Inflammatory macrophage (primary cell): ENCODE measurements at places on chromosomes 2 and 18.

GRCh38 chr2:148021886-148022285 is 995 bp downstream of the MBD5 start:
- no peak for DNase-seq

- DNase-seq: no peak
Measured at GRCh38 chr2:179856205-179856604, 5.2 kb downstream of the ZNF385B start.

GRCh38 chr18:48160622-48161021 is 230.2 kb upstream of the SMAD2 start:
- DNase-seq: no peak

DNA sequence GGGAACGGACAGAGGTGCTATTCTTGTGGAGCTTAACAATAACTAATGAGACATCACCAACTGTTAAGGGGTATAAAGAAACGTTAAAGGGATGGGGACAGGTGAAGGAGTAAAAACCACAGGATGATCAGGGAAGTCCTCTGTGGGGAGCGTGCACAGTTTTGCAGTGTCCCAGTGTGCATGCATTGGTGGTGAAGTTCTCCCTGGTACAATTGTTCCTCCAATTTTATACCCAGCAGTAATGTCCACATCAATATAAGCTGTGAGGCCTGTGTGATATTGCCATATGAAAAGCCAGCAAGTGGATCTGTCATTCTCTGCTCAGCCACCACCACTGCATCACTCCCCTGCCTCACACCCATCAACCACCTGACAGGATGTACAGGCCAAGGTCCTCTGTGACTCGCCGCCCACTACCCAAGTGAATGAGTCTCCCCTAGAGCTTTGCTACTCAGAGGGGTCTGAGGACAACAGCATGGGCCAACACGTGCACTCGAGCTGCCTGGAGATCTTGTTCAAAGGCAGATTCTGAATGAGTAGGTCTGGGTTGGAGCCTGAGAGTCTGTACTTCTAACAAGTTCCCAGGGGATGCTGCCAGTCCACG is 4.6 kb downstream of the MLPH start:
- no peak for DNase-seq

GRCh38 chr2:165357758-165358157 is 111.7 kb upstream of the CSRNP3 start:
- no peak for DNase-seq

DNA sequence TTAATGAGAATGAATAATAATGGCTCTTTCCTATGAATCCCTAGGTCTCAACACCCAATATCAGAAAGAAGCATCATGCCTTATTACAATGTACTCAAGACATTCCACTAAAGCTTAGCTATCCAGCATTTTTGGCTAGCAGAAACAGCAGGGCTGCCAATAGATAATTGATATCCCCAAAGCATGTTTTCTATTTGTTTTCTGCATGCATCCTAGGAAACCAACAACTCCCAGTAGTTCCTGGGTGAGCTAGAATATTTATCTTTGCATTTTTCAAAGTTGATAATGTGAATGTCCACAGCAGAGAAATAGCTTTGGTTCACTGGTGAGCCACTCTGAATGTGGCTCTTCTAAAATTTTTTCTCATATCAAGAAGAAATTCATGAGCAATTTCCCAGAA is 5.8 kb upstream of the ANTXR1 start:
- no peak for DNase-seq

- no peak for DNase-seq
Measured at GRCh38 chr2:9887513-9887912, 44.2 kb downstream of the TAF1B start.

DNA sequence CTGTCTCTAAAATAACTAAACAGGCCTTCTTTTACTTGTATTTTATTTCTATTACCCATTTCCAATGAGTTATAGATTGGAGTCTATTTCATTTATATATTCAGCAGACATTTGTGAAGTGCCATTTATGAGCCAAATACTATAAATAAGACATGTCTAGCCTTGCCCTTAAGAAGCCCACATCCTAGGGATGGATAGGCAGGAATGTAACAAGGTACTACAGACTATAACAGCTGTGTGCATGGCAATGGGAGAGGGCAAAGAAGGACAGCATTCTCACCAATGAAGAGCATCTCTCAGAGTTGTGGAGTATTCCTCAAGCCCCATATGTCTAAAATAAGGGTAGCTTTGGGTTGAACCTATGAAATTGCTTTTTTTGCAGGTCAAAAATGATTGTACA is 161.9 kb upstream of the RASGRP3 start:
- DNase-seq: no peak

DNA sequence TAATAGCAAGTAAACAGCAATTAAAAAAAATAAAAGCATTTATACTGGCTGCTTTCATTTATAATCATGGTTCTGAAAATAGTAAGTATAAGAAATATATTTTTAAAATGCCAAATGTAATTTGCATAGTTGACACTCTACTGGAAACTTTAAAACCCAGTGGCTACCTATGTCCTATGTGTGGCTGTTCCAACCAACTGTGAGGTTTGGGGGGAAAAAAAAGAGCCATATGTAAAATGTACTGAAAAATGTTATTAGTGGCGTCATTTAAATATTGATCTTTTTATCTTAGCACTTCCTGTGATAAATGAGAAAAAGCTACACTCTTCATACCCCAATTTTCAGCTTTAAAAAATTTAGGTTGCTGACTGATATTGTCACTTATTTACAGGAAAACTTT is 270.7 kb downstream of the TCF4 start:
- DNase-seq: no peak

- no peak for DNase-seq
Measured at GRCh38 chr2:29079887-29080286, 5.6 kb upstream of the PCARE start.
